DMS79 treated with DMSO at 0.1 percent for 48 hours (cell line): ENCODE measurements at places on chromosomes 7 and 10.
A peak's percentile ranks its signal among the peaks of the same experiment; 100 is the strongest.

DNA sequence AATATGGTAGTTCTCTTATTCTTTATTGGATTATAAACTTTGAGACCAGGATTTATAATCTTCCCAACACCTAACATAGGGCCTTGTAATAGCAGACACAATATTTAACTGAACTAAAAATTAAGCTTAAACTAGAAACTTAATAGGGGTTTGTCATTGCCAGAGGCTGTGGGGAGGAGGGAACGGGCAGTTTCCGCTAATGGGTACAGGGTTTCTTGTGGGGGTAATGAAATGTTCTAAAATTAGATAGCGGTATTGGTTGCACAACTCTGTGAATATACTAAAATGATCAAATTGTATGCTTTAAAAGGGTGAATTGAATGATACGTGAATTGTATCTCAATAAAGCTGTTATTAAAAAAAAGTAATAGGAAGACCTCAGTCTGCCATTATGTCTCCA lies 45.4 kb downstream of the NT5C2 start:
- no peak for DNase-seq

- DNase-seq = no peak
These were observed 357.0 kb downstream of the THSD7A start for GRCh38 chr7:11474902-11475585.

DNA sequence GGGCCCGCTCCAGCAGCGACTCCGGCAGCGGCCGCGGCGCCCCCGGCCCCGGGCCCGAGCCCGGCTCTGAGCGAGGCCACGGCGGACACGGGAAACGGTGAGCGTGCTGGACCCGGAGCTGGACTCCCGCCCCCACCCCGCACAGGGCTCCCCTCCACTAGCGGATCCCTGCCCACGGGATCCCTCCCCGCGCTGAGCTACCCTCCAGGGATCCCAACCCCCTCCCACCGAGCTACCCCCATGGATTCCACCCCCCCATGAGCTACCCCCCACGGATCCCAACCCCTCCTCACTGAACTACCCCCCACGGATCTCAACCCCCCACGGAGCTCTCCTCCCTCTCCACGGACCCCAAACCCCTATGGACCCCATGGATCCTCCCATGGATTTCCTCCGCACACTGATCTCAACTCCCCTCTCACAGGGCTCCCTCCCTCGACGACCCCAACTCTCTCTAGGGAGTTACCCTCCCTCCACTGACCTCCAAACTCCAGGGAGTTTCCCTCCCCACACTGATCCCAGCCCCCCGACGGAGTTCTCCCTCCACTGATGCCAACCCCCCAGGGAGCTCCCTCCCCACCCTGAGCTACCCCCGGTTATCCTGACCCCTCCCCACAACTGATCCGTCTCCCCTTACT lies 20.6 kb upstream of the HSPB1 start:
- no peak for DNase-seq

- DNase-seq = no peak
These were observed 24.8 kb upstream of the MKI67 start for GRCh38 chr10:128151031-128151430.

DNA sequence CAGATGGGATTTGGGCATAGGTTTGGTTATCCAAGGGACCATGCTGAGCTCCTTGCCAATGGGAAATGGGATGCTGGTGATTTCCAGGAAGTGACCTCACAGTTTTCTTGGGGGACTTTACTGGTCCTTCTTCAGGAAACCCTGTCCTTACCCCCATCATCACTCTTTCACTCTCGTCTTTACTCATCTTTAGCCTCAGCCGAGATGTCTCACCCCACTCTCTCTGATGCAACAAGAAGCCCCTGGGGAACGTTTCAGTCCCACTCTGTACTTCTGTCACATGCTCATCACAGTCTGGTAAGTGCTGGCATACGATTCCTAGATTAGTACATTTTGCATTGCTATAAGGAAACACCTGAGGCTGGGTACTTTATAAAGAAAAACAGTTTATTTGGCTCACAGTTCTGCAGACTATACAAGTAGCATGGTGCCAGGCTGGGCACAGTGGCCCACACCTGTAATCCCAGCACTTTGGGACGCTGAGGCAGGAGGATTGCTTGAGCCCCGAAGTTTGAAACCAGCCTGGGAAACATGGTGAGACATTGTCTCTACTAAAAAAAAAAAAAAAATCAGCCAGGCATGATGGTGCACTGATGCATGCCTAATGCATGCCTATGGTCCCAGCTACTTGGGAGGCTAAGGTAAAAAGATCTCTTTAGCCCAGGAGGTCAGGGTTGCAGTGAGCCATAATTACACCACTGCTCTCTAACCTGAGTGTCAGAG lies 63.5 kb upstream of the VKORC1L1 start:
- no peak for DNase-seq

DNA sequence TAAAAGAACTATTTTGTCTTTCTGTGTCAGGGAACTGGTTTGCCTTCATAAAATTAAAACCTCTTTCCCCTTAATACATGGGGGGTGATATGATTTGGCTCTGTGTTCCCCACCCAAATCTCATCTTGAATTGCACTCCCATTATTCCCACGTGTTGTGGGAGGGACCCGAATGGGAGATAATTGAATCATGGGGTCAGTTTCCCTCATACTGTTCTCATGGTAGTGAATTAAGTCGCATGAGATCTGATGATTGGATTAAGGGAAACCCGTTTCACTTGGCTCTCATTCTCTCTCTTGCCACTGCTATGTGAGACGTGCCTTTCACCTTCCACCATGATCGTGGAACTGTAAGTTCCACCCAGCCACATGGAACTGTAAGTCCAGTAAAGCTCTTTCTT lies 142.1 kb downstream of the VTI1A start:
- DNase-seq = no peak

- peak; percentile 49 for DNase-seq
These were observed 6.0 kb downstream of the PDGFA start for GRCh38 chr7:513521-514166.

DNA sequence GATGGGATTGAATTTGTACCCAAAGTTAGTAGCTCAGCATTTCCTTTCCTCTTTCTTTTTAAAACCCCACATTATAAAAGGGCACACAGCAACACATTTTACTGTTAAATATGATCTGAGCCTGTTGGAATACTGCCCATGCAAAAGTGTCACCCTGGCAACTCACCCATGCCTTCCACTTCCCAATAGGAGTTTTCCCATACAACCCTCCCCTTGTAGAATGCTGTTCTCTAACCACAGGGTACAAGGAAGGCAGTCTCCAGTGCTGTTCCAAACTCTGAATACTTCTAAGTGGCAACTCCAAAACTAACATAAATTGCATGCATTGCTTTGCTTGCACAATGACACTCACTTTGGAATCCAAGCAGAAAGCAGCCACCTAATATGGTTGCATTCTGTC lies 60.8 kb downstream of the NRCAM start:
- peak; percentile 64 for DNase-seq

DNA sequence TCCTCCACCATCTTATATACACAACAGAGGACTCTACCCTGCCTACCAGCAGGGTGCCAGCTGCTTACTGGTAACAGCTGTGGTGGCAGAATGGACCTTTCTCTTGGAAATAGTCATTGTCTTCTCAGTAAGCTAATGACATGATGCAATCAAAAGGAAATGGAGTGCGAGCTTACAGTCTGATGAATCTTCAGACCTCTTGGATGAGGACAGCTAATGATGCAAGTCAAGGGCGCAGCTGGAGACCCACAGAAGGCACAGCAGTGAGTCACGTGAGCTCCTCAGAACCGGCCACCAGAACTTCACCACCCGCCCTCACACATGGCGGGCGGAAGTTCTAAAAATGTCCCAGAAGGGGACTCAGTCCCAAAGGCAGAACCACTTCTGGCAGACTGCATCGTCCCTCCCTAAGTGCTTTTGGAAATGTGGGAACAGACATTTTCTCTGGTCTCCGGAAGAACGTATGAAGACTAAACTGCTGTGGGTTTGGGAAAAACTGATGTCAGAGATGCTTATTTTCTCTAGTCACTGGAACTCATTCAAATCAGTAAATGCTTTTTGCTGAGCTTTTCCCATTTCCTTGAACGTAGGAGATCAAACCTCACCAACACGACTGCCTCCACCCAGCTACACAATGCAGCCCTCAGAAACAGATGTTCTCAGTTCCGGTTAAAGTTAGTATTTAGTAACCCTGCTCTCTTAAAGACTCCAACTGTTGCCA lies 96.4 kb downstream of the FAS start:
- DNase-seq = no peak

- no peak for DNase-seq
These were observed 8.8 kb upstream of the FZD8 start for GRCh38 chr10:35650894-35651293.

- DNase-seq = no peak
These were observed 43.1 kb downstream of the JAZF1 start for GRCh38 chr7:28137463-28137862.

GRCh38 chr7:99373091-99374066 lies 1.2 kb upstream of the ARPC1B start:
- DNase-seq = no peak

- DNase-seq = no peak
These were observed 8.4 kb upstream of the TRDMT1 start for GRCh38 chr10:17209881-17210280.

GRCh38 chr7:141663081-141663849 lies 38.7 kb downstream of the DENND11 start:
- DNase-seq = no peak
